Endothelial cell (in vitro differentiated cells): ENCODE measurements at places on chromosomes 4 and X. TPM values are rescaled to one million over a fixed set of nuclear protein-coding genes. Genes with fewer than 3 reads are reported as not detected.

DNA sequence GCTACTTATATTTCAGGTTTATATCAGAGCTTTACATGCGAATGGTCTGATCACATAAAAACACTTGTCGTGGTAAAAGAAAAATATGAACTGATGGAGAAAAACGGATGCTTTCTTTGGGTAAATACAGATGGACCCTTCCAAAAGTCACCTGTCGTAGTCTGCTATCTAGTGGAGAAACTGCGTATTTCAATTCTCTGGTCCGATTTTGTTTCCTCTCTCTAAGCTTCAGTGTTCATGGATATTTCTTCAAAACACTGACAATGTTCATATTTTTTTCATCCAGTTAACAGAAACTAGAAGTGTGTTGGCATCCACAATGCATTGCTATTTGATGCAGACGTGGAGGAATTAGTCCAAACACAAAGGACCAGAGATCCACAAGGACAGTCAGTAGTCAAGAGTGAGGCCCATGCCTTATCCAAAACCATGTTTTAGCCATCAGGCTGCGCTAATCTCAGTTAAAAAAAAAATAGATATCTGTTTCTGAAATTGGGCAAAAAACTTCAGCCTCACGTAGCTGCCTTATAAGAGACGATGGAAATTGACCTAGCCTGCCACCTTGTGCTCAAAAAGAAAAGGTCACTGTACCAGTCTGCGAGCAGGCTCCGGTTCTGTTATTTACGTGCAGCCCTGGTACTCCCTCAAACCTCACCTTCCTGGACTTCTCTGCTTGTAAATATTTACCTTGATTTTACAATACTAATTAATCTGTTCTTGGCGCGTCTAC lies 16.0 kb downstream of the MEPE start:
- DNase-seq: peak; percentile 27

DNA sequence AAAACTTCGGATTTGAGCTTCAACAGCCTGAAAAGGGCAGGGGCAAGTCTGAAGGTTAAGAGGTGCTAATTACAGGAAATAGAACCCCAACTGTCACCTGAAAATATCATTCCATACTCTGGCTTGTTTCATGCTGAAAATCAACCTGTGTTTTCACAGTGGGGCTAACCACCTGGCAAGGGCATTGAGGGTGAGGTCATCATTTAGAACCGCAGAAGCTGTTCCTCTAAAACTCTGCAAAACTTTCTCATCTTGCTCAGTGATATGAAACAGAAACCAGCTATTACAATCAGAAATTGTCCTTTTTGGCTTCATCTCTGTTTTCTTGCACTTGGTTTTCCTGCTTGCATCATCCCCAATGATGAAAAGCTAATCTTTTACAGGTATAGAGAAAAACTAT lies 247.6 kb downstream of the DCLK2 start:
- no peak for DNase-seq

- peak; percentile 26 for DNase-seq
Measured at GRCh38 chr4:57265831-57266582, 155.8 kb upstream of the IGFBP7 start.

- no peak for DNase-seq
Measured at GRCh38 chr4:88609387-88609786, 17.1 kb downstream of the HERC3 start.

DNA sequence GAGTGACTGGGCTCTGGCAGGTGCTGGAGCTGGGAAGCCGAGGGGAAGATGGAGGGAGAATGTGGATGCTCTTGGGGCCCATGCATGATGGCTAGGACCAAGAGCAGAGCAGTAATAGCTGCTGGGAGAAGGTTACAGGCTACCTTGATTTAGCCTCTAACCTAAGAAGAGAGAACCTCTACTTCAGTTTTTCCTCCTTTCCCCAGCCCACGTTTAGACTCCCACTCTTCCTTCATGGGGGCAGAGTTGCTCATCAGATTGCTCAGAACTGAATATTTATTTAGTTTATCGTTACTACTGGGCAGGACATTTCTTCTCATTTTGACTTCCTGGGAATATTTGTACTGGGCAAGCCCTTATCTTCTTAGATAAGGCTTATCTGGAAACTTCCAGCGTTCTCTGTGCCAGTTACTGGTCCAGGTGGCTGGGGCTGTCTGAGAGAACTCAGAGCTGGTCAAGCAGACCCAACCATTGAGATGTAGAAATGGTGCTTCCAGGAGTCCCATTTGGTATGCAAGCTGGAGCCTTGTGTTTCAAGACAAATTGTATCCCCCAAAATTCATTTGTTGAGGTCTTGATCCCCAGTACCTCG lies 442.9 kb upstream of the BOD1L1 start:
- no peak for DNase-seq

DNA sequence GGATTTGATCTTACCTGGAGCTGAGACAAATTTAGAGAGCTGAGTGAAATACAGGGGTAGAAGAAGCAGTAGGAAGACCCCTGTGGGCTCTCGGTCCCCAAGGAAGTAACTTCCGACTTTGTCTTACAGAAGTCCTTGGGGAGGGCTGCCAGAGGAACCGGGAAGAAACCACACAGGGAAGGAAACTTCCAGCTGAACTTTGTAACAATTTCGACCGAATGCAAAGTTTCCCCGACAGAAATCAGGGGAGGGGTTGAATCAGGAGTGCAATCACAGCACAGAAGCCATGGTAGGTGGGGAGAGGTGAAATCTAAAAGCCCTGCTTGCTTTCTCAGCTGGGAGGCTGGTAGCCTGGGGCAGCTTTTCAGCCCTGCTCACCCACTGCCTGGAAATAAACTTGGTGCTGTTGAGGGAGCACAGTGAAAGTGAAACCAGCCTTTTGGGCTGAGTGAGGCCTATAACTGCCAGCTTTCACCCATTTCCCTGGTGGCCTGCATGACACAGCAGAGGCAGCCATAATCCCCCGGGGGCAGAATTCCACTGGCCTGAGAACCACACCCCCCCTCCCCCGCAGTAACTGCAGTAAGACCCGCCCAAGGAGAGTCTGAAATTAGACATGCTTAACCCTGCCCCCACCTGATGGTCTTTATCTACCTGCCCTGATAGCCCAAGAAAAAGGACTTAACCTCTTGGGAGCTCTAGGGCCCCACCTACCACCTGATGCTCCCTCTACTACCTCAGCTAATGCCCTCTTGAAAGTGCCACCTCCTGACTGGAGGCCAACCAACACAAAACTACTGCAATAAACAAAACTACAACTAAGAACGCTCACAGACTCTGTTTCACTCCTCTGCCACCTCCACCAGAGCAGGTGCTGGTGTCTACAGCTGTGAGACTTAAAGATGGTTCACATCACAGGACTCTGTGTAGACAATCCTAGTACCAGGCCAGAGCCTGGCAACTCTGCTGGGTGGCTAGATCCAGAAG lies 248.2 kb downstream of the PARM1 start:
- DNase-seq: no peak

DNA sequence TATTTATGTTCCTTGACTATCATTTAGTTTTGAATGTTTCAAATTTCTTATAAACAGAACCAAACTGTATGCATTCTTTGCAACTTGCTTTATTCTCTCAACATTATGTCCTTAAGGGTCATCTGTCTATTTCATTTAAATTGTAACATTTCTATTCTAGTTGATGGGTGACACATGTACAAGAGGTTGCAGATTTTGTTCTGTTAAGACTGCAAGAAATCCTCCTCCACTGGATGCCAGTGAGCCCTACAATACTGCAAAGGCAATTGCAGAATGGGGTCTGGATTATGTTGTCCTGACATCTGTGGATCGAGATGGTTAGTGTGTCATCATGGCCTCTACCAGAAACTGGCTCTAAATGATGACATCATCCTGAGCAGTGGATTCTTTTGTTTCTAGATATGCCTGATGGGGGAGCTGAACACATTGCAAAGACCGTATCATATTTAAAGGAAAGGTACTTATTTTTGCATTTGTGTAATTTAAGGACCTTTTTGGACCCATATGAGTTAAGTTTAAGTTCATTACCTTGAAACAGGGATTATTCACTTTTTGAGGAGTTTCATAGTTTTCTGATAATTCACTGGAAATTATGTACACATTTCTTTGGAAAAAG lies 6.1 kb downstream of the LIAS start:
- DNase-seq: no peak

Gene APELA
- 0.85 TPM for total RNA-seq

Gene GUCY1B1
- 1.1 TPM for total RNA-seq

Gene GC
- 0.23 TPM for total RNA-seq
